ENCODE measurements at places on chromosomes 7 and 10. TPM values are rescaled to one million over a fixed set of nuclear protein-coding genes. Genes with fewer than 3 reads are reported as not detected.

Gene TPK1
- 13.3 TPM for polyA plus RNA-seq

Gene FIS1
- polyA plus RNA-seq = 333 TPM

Gene DNAJC12
- polyA plus RNA-seq = 4.4 TPM

Gene FBXO24
- polyA plus RNA-seq = not detected

Gene TLX1
- 0.13 TPM for polyA plus RNA-seq

Gene NXPH1
- not detected for polyA plus RNA-seq

Gene SEMA4G
- polyA plus RNA-seq = 7.5 TPM

Gene CRCP
- 23.7 TPM for polyA plus RNA-seq

Measured in aorta (tissue), 5 donors.